ENCODE measurements at places on chromosomes 16 and 17.

DNA sequence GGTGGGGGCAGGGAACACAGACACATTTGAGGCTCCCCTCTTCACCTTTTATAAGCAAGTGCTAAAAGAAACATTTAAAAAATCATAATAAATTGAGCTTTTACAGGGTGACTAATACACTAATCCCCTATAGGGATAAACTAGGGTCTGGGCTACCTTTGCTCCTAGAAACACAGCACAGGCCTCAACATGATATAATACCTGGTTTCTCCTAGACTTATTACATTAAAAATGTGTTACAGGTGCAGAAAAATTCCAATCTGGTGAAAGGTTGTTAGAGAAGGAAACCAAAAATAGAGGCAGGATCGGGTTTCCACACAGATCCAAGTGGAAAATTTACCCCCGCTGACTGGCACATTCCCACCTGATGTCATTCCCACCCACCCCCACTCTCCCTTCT is 124.7 kb upstream of the NOG start:
- no peak for DNase-seq

- no peak for DNase-seq
Measured at GRCh38 chr16:16167927-16168326, 55.4 kb downstream of the ABCC6 start.

DNA sequence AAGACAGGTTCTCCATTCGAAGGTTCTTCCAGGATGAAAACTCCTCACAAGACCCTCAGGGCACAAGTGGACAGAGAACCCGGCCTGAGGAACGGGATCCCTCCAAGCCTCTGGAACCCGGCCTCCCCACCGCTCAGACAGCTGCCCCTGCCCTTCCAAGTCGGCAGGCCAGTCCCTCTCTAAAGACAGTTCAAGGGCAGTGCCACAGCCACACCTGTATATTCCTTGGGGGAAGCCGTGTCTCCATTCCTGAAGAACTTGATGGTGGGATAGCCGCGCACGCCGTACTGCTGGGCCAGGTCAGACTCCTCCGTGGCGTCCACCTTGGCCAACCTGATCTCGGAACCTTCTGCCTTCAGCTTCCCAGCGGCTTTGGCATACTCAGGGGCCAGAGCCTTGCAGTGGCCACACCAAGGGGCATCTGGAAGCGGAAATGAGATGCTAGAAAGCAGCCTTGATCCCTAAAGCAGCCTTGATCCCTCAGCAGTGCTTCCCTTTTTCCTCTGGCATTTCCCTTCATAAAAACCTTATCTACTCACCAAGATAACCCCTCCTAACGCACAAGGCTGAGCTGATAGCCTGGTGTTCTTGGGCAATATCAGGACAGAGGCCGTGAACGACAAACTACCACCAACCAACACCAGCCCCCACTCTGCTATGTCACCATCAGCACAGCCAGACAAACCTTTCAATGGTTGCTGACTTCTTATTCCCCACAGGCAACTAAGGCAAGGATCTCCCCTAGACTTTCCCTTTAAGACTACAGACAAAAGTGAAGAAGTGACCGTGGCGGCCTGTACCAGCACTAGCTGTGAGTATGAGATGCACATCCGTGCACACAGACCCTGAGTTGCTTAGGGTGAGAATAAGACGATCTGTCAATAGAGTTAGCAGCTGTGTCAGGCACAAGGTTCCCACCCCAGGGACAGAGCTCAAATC is 1.1 kb downstream of the P4HB start:
- DNase-seq: no peak

DNA sequence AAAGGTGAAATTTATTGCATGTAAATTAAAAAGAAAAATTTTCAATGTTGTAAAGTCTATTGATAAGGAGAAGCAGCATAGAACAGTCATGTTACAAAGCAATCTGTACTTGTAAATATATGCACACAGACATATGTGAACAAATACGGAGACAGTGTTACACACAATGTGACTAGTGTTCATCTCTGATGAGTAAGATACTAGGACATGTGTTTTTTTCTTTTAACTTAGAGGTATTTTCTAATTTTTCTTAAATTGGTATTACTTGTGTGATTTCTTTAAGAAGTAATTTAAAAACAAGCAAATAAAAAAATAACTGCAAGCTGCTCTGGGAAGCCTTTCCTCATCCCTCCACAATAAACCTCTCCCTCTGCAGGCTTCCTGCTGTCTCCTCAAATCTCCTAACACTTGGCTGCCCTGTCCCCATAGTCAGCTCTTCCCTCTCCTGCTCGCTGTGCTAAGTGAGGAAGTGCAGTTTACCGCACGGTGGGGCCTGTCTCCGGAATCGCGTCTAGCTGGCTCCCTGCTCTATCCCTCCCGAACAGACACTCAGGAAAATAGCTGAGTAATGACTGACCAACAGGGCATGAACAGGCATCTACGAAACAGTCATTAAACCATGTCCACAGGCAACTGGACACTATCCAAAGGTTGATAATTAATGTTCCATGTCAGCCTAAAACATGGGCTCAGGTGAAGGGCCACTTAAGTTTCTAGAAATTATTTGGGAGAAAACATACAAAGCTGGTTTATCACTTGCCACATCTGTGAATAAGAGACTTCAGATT is 35.9 kb downstream of the CMTM4 start:
- no peak for DNase-seq

- DNase-seq: no peak
Measured at GRCh38 chr17:41475421-41475820, 5.5 kb downstream of the KRT35 start.

- no peak for DNase-seq
Measured at GRCh38 chr17:64117981-64118979, 11.7 kb downstream of the ERN1 start.

GRCh38 chr16:22685459-22685830 is 128.5 kb upstream of the HS3ST2 start:
- DNase-seq: no peak

DNA sequence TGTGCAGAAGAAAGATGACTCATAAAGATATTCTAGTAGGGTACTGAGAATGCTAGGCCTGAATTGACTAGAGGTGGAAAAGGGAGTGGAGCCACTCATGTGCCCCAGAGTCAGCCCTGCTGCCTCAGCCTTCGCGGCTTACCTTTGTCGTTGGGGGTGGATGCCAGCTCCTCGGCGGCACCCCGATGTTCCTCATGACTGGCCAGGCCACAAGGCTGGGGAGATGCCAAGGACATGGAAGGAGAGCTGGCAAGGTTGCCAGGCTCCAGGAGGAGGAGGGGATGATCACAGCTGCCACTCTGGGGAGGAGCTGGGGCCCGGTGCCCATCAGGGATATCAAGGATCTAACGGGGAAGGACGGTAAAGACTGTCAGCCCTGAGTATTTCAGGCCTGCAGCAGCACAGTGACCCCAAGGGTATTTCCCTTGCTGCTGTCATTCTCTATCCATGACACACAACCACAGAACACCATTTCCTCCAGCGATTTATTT is 9.7 kb upstream of the SLC35B1 start:
- DNase-seq: no peak

DNA sequence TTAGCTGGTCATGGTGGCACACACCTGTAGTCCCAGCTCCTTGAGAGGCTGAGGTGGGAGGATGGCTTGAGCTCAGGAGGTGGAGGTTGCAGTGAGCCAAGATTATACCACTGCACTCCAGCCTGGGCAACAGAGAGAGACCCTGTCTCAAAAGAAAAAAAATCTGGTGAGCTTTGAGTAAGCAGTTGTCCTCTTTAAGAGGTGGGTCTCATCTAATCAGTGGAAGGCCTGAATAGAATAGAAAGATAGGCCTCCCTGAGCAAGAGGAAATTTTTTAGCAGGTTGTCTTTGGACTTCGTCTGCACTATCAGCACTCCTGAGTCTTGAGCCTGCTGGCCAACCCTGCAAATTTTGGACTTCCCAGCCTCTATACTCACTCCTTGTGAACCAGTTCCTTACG is 266.0 kb upstream of the ZFHX3 start:
- no peak for DNase-seq

- no peak for DNase-seq
Measured at GRCh38 chr17:73910821-73911515, 266.7 kb upstream of the SDK2 start.

DNA sequence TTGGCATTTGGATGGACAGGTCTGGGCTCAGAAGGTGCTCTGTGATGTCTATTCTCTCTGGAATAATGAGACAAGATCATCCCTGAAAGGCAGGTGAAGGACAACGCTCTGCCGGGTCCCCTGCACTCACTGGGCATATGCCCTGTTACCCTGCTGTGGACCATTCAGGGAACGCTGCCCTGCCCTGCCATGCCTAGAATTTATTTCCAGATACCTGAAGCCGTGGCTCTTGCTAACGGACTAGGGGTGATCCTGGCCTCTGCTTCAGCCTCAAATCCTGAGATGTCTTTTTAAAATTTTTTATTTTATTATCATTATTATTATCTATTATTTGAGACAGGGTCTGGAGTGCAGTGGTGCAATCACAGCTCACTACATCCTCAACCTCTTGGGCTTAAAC is 3.9 kb downstream of the SLC5A11 start:
- DNase-seq: no peak

DNA sequence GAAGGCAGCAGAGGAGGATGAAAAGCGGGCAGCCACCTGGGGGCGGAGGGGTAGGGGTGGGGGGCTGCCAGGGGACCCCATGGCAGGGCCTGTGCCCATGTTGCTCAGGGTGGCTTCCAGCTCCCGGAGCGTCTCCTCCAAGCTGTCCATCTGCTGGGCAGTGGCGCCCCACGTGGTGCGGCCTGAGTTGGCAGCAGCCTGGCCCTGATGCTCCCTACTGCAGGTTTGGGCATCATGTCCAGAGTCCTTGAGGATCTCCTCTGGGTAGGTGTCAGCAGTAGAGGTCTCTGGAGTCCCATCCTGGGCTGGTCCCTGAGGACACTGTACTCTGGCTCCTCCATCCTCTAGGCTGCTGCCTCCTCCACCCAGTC is 60.9 kb downstream of the SRCIN1 start:
- DNase-seq: no peak

DNA sequence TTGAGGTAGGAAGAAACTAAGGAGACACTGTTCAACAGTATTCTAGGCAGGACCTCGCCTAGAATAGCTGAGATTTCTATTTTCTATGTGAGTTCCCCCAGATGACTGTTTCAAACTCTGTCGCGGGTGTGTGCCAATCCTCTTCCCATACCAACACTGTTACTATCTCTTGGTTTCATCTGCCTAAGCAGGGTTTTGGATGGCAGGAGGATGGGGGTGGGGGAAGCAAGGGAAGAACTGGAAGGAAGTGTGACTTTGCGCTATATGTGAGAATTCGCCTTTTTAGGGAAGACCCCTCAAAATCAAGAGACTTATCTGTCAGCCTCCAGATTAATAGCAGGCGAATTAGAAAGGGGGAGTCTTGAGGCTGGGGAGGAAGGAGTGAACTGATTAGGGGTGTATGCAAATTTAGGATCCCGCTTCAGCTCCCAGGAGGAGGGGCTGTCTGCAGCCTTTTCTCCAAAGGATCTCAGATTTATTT is 521 bp upstream of the G6PC3 start:
- DNase-seq: no peak

GRCh38 chr16:54460263-54460860 is 173.8 kb upstream of the IRX3 start:
- no peak for DNase-seq

- DNase-seq: peak; percentile 100
Measured at GRCh38 chr16:1929578-1930337, 11.5 kb upstream of the HS3ST6 start.

DNA sequence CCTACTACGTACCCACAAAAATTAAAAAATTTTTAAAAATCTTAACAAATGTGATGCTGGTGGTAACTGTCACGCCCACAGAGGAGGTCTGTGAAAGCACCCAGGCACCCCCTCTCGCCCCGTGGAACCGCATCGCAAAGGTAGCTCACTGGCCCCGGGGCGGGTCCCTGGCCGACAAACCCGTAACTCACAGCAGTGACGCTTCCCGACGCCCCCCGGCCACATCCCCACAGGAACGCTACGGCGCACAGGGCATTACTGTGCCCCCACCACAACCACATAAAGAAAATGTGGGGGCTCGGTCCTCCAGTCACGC is 366 bp downstream of the ANKS3 start:
- DNase-seq: no peak

- DNase-seq: peak; percentile 12
Measured at GRCh38 chr17:17824783-17825614, 11.8 kb downstream of the SREBF1 start.

GRCh38 chr17:57528058-57528451 is 217.0 kb downstream of the CCDC182 start:
- no peak for DNase-seq

GRCh38 chr17:14434506-14434905 is 133.6 kb downstream of the HS3ST3B1 start:
- DNase-seq: no peak

DNA sequence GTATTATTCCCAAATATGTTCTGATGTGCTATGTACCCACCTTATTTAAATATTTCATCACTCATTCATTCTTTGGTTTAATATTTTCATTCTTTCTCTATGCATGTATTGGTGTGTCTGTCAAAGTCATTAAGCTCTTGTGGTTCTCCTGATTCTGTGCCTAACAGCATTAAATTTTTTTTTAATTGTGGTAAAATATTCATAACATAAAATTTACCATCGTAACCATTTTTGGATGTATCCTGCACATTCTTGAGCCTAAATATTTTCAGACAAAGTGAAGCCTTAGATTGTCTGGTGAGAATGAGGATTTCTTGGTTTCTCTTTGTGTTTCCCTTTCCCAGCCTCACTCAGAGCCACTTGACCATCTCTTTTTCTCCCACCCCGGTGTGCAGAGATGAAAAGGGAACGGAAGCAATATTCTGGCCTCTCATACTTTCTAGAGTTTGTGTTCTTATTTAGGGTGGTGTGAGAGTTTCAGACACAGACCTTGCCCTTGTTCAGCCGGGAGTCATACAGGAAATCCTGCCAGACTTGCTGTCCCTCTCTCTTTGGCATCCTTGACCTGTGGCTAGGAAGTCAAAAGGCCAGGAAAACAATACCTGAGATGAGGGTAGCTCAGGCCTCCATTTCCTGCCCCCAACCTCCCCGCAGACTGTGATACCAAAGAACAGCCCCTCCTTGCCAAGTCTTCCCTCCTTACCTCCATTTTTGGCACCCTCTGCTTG is 4.9 kb downstream of the CCL5 start:
- peak; percentile 36 for DNase-seq

- no peak for DNase-seq
Measured at GRCh38 chr16:66422366-66422765, 4.7 kb upstream of the BEAN1 start.

GRCh38 chr16:15552507-15552906 is 90.4 kb downstream of the MARF1 start:
- DNase-seq: no peak
